ENCODE measurements at places on chromosomes 1 and 21.

DNA sequence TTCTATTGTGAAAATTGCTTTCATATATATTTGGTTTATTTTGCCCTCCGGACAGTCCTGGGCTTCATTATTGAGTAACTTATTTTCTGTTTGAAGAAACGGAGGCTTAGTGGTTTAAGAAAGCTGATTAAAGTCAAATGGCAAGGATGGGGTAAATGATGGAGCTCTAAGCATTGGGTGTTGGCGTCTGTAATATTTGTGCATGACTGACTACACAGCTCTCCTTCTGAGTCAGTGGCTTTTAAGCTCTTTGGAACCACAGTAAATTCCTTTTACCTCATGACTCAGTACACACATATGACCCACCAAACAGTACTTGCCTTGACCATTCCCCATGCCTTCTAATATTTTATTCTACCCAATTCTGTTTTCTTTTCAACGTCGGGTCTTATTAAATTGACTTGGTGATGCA lies 21.0 kb downstream of the B3GALT5 start:
- DNase-seq = no peak

GRCh38 chr21:46001821-46002681 lies 20.5 kb downstream of the COL6A1 start:
- no peak for DNase-seq

GRCh38 chr21:42425591-42425990 lies 21.9 kb downstream of the UBASH3A start:
- DNase-seq = no peak

- DNase-seq = no peak
Observed at GRCh38 chr1:185813401-185813979, 79.3 kb downstream of the HMCN1 start.

GRCh38 chr21:15209224-15209623 lies 144.4 kb upstream of the NRIP1 start:
- DNase-seq = no peak

DNA sequence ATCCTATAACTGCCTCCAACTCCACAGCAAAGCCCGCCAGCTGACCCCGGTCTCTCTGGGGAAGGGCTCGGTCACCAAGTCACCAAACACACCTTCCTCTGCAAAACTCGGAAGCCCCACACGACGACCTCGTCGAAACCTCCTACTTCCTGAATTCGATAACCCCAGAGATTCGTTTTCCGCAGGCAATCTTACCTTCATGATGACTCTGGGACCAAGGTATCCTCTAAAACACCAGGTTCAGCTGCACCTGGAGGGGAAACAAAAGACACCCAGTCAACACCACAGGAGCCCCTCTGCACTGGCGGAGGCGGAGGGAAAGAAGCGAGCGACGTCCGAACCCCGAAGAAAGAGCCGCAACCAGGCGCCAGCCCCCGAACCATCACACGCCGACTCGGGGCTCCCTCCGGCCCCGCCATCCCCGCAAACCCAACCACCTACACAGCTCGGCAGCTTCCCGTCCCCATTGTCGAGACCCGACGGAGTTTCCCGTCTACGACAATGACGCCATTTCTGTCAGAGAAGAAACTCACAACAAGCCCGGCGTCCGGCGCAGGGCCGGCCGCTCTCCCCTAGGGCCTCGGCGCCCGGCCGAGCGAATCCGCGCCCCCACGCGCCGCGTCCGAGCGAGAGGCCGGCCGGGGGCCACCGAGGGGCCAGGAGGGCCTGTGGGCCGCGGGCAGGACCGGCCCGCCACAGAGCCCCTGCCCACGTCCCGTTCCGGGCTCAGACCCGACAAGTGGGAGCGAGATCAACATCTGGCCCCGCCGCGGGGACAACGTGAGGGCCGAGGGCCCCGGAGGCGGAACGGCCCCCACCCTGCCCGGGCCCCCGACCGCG lies 1.0 kb downstream of the ARID4B start:
- peak; percentile 55 for DNase-seq

DNA sequence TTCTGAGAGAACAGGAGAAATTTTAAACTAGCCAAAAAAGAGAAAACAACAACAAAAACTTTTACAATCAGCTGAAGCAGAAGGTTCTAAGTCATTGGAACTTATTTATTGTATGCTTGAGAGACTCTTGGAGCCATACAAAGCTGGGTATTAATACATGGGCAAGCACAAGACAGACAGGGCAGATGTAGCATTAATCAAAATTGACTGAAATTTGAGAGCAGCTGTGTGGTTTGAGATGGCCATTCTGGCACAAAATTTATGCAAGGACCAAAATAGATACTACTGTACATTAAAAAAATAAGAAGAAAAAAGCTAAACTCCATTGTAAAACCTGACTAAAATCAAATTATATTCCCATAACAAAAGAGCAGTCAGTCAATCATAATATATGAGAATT lies 892.5 kb downstream of the PLA2G4A start:
- no peak for DNase-seq

DNA sequence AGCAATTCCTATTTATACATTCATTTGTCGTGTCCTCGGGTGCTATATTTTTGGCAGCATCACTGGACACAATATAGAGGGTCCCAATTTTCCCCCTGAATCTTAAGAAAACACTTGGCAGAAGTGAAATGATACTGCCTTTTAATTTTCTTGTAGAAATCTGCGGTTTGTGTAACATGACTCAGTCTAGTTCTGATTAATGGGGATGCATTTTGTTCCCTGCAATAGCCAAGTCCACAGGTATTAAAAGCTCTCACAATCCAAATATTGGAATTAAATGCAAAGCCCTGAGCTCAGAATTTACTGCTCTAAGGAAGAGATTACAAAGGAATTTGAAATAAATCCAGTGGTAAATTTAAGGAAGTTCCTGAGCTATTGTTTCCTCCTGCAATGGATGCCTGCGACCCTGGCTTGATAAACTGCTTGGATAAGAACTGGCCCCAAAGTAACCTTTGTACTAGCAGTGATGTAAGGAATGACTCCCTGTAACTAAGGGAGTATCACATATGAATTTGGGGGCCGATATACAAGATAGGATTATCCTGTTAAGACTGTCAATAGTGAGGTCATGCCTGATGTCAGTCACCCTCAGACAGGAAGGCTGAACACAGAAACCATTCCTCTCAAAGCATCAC lies 349.7 kb upstream of the C1orf87 start:
- no peak for DNase-seq

- no peak for DNase-seq
Observed at GRCh38 chr1:193662030-193662429, 475.6 kb upstream of the B3GALT2 start.

DNA sequence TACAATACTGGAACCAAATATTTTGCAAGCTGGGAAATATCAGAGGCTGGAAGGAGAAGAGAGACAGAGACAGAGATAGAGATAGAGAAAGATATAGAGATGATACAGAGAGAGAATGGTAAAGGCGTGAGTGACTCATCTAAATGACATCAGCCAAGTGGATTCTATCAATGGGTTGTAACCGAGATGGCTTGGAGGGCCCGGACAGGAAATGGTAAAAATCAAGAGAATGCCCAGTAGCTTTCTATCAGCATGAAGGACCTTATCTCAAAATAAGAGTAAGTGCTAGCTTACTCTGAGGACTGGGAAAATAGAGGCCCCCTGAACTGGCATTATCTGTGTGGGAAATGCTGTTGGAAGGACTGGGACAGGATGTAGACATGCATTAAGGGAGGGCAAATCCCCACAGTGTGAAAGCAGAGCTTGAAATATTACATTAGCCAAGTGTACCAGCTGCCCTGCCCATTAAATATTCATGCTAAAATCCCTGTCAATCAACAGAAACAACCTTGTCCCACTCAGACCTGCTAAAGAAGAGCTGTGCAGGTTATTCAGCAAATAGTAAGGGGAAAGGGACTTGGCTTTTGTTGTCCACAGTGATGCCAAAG lies 76.6 kb upstream of the ZNF644 start:
- DNase-seq = no peak

DNA sequence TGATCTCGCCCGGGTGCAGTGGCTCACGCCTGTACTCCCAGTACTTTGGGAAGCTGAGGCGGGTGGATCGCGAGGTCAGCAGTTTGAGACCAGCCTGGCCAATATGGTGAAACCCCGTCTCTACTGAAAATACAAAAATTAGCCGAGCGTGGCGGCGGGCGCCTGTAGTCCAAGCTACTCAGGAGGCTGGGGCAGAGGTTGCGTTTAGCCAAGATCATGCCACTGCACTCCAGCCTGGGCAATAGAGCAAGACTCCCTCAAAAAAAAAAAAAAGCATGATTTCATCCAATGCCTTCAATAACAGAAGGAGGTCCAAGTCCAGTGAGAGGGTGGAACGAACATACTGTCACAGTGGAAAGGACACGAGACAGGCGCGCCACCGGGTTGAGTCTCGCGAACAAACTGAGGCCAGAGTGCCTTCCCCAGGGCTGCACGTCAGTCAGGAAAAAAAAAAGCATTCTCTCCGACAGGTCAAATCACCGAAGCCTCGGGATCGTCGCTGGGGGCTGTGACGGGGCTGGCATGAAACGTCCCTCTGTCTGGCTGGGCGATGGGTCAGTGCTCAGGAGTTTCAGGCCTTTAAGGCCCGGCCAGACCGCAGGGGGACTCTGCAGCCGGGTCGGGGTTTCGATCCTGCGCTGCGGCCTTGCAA lies 8.4 kb upstream of the CROCC start:
- DNase-seq = no peak

DNA sequence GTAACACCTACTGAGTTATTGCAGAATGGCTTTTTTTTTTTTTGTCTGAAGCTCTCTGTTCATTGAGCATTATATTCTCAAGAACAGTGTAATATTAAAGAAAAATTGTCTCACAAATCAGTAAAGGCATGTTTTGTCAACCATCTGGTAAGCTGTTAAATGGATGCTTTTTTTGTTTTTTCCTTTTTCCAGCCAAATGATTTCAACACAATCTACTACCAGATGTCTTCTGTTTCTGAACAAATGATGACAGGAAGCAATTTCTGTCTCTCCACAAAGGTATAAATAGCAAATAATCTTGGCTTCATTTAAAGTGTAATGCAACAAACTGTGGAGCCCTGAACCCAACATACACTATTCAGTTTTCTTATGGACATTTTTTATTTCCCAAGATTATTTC lies 78.6 kb upstream of the RGS2 start:
- DNase-seq = no peak

DNA sequence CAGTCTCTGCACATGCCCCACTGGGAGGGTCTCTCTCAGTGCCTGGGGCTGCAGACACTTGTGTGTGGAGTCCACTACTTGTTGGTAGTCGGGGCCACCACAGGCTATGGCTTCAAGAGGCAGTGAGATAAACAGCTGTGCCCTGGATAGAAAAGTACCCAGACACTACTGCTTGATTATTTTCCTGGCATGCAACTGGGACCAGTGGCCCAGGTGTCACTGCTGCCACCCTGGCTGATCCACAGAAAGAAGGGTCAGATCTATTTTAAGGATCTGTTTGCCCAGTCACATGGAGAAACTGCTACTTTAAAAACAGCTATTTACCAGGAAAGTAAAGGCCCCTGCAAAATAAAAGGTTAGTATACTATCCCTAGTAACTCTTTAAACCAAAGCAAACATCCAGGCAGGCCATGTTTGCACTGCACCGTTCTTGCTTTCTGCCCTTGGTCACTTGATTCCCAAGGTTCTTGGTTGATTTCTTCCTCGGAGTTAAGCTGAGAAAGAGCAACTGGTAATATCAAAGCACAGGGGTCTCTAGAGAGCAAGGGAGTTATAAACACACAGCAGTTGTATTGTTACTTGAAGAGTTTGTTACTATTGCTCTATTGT lies 99.9 kb downstream of the GLUL start:
- no peak for DNase-seq

- no peak for DNase-seq
Observed at GRCh38 chr1:151832318-151832980, 847 bp upstream of the RORC start.

GRCh38 chr1:43887748-43888147 lies 45.9 kb upstream of the ARTN start:
- DNase-seq = no peak

DNA sequence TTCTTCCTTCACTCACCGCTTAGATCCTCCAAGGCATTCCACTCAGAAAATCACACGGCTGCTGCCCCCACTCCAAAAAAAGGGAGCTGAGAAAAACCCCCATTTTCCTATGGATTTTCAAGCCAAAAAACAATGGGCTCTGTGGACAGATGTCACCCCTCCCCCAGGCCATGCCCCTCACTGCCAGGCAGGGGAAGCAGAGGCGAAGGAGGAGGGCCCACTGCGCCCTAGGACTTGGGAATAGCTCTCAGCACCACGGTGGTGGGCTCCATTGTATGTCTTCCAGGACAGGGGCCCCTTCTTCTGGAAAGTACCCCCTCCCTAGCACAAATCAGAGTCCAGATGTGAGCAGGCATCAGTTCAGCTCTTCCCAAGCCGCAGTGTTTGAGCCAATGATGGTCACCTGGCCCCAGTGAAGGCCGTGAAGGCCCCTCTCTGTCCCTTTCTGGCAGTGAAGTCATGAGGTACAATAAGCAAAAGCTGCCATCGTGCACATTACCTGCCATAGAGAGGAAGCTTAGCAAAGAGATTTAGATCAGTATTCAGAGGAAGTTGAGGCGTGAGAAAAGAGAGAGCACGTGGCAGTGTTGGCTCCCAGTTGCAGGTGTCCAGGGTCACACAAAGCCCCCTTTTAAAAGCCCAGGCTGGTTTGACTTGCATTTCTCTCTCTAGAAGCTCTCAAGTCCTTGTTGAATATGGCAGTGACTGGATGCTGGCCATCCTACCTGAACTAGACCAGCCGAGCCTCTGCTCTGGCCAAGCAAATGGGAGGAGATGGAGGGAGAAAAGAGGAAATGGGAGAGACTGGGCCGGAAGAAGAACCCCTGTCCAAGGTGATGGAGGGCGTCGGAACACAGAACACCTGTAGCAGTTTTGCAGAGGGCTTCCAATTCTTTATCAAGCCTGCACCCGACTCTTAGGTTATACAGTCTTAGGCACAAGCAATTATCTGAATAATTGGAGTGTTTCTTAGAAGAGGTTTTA lies 149.0 kb downstream of the TOMM20 start:
- DNase-seq = no peak

GRCh38 chr1:238898856-238899255 lies 487.5 kb upstream of the CHRM3 start:
- DNase-seq = no peak

DNA sequence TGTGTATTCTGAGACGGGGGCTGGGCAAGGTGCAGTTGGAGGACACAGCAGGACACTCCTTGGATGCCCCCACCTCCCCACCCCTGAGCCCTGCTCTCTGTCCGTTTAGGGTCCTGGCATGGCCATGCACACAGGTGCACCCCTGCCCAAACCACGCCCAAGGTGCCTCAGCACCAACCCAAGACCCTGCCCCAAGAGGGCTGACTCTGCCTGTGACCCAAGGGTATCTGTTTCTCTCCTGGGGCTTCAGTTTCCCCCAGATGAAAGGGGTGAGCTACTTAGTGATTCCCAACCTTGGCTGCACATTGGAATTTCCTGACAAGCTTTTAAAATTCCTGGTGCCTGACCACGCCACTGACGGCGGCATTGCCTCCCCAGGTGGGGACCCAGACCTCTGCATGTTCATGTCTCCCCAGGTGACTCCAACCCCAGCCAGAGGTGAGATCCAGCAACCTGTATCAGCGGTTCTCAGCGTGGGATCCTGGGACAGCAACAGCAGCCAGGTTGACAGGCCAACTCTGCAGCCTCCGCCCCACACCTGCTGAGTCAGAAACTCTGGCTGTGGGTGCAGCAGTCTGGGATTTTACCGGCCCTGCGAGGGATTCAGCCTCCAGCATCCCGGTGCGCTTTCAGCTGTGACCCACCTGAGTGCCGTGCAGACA lies 483.4 kb downstream of the NPHP4 start:
- no peak for DNase-seq

GRCh38 chr1:83065952-83066727 lies 932.8 kb downstream of the TTLL7 start:
- no peak for DNase-seq

GRCh38 chr1:7076572-7076971 lies 291.3 kb downstream of the CAMTA1 start:
- no peak for DNase-seq
